ENCODE measurements at places on chromosomes 5 and 9. TPM values are rescaled to one million over a fixed set of nuclear protein-coding genes. Genes with fewer than 3 reads are reported as not detected.
A peak's percentile ranks its signal among the peaks of the same experiment; 100 is the strongest.

GRCh38 chr9:123571240-123571639, 215.2 kb downstream of the CRB2 start:
- no peak for DNase-seq

The PRSS3 gene
- total RNA-seq: 37.1 TPM

- DNase-seq: no peak
Observed at GRCh38 chr5:149657324-149657723, 72.8 kb upstream of the PPARGC1B start.

DNA sequence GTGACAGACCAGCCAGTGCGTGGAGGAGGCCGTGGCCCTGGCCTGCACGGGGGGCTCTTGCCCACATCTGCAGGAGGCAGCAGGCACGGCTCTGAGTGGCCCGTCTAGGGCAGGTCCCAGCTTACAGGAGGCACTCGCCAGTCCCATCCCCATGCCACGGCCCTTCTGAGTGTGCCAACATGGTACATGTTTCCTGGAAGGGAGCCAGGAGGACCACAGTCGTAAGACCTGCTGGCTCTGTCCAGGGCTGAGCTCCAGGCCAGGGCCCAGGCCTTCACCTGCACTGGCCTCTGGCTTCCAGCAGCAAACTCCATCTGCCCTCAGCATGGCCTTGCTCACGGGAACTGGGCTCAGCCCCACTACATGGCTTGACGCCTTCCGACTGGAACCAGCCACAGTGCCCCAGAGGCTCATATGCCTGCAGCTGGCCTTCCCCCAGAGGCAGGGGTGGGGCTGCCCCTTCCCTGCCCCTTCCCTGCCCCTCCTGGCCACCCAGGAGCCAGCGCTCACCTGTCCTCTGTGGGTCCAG, 3.8 kb downstream of the NKD2 start:
- DNase-seq: no peak

DNA sequence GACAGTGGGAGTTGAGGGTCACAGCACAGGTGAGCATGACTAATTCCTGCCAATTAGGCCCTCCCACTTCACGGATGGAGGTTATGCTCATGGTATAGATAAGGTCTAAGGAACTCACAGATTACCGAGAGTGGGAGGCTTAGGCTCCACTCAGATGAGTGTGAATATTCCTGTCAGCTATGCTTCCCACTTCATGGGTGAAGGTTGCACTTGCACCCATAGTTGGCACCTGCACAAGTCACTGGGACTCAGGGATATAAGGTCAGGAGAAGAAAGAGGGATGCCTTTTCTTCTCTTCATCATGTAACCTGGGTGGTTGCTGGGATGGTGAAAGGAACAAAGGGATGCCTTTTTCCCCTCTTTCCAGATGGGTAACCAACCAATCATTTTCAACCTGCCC, 264.9 kb upstream of the TNC start:
- DNase-seq: no peak

GRCh38 chr9:137075275-137075775, 2.0 kb upstream of the UAP1L1 start:
- no peak for DNase-seq

DNA sequence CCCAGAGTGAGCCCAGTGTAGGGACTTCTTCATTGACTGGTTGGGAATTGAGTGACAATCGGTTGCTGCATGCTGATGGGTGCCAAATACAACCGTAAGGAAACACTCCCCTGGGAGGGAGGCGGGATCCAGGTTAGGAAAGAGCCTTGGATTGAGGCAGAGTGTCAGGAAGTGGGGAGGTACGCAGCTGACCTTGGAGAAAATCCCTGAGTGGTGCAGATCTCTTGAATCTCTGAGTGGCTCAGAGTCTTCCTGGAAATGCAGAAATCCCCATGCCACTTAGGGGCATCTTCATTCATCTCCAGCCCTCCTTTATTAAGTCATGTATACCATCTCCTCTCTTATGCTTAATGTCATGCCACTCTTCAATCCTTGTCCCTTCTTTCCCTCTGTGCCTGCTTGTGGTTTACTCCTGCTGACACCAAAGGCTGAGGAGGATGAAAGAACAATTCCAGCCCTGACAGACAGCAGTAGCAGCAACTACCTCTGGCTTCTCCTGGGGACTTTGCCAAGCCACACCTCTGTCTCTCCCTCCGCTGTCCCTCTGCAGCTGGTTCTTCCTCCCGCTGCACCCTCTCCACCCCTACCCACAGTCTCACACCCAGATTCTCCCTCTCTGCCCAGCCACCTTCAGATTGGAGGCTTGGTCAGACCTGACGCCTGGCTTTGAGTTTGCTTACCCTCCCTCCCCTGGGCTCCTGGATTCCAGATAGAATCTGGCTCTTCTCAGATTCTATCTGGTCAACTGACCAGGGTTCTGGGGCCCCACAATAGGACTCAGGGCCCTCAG, 14.1 kb upstream of the LCP2 start:
- DNase-seq: no peak

The PHF2 gene
- 25.1 TPM for total RNA-seq

DNA sequence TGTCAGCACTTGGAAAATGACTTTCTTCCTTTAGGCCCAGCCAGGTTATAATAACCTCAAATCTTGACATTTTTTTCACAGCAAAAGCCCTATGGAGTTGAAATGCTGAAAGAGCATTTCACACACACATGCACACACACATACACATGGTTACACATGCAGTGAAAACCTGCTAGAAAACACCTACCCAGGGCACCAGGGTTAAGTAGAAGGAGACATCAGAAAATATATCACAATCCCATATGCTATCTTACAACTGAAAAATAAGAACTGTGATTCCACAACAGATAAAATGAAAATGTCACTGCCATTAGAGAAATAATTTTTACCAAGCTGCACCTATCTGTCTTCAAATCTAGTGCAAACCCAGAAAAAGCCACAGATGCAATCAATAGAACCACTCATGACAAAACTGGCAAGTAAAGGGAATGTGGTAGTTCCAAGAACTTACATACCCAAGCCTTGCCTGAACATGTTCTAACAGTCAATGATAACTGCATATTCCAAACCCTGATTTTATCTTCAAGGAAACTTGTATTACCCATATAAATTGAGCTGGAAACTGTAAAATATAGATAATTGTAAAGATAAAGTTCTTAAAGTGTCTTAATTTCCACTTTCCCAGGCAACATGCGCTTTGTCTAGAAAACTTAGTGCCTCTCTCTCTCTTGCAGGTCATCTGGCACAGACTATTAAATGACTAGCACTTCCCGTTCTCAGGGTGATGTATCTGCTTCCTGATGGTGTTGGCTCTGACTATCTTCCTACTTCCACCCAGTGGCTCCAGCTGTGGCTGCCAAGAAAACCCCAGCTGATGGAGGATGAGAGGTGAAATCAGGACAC, 250.2 kb upstream of the PTGER4 start:
- DNase-seq: no peak

- no peak for DNase-seq
Observed at GRCh38 chr5:150283904-150284303, 5.7 kb downstream of the CAMK2A start.

- no peak for DNase-seq
Observed at GRCh38 chr5:109645707-109646192, 44.0 kb upstream of the MAN2A1 start.

- DNase-seq: peak; percentile 69
Observed at GRCh38 chr5:399296-400281, 43.4 kb upstream of the EXOC3 start.

DNA sequence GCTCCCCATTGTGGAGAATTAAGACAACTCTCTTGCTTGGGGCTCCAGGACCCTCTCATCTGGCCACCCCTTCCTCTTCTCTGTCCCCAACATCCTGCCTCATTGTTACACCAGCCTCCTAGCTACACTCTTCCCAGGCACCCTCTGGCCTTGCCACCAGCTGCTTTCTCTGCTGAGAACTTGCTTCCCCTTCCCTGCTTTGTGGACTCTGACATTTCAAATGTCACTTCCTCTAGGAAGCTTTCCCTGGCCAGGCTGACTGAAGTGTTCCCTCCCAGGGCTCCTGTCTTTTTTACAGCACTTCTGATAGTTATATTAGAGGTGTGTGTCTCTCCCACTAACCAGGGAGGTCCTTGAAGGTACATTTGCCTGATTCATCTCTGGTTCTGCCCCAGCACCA, 194.0 kb upstream of the KLF4 start:
- DNase-seq: no peak

The QRFP gene
- total RNA-seq: not detected

- no peak for DNase-seq
Observed at GRCh38 chr5:77645158-77645994, 6.9 kb upstream of the OTP start.

- DNase-seq: no peak
Observed at GRCh38 chr9:125655066-125655633, 51.9 kb downstream of the MAPKAP1 start.

The SPOCK1 gene
- 10.0 TPM for total RNA-seq

DNA sequence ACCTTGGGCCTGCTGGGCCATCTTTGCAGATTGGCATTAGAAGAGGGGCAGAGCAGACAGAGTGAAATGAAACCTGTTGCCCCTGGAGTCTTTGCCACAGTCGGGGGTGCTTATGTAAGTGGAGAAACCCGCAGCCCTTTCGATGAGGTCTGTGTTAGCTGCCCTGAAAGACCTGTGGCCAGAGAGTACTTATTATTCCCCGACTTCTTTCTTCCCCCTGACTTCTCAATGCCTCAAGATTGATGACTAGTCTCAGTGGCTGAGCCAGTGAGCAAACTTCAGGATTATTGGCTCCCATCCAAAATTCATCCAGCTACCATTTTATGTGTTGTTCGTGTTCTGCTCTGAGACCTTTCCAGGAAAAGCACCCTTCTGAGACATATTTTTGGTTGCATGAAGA, 7.6 kb downstream of the NTRK2 start:
- no peak for DNase-seq

The FBN2 gene
- total RNA-seq: 0.04 TPM

DNA sequence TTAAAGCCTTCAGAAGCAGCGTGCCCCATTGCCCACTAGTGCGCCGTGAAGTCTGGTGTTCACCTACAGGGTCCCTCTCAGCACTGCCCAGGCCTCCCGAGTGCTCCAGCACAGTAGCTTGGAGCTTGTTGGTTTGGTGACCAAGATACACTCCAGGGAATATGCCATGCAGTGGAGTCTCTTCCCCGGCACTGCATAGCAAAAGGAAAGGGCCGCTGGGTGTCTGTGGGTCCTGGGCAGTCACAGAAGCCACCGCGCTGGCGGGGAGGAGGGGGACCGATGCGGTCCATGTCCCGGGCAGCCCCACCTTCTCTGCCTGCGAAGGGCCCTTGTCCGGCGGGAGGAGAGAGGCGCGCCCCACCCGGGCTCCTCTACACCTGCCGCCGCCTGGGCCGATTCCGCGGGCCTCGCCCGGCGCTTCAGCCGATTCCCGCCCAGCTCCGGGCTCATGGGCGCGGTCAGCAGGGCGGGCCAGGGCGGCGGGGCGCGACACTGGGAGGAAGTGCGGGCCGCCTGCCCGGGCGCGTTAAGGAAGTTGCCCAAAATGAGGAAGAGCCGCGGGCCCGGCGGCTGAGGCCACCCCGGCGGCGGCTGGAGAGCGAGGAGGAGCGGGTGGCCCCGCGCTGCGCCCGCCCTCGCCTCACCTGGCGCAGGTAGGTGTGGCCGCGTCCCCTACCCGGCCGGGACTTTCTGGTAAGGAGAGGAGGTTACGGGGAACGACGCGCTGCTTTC, at the start of gene SYK:
Gene SYK (plus strand): TSS at position 579 of the 732 bp plus-strand sequence. CDS start 42,080 bp downstream, outside the sequence.
- DNase-seq: no peak
